ENCODE measurements at places on chromosomes 11 and 22. TPM values are rescaled to one million over a fixed set of nuclear protein-coding genes. Genes with fewer than 3 reads are reported as not detected.
A peak's percentile ranks its signal among the peaks of the same experiment; 100 is the strongest.

DNA sequence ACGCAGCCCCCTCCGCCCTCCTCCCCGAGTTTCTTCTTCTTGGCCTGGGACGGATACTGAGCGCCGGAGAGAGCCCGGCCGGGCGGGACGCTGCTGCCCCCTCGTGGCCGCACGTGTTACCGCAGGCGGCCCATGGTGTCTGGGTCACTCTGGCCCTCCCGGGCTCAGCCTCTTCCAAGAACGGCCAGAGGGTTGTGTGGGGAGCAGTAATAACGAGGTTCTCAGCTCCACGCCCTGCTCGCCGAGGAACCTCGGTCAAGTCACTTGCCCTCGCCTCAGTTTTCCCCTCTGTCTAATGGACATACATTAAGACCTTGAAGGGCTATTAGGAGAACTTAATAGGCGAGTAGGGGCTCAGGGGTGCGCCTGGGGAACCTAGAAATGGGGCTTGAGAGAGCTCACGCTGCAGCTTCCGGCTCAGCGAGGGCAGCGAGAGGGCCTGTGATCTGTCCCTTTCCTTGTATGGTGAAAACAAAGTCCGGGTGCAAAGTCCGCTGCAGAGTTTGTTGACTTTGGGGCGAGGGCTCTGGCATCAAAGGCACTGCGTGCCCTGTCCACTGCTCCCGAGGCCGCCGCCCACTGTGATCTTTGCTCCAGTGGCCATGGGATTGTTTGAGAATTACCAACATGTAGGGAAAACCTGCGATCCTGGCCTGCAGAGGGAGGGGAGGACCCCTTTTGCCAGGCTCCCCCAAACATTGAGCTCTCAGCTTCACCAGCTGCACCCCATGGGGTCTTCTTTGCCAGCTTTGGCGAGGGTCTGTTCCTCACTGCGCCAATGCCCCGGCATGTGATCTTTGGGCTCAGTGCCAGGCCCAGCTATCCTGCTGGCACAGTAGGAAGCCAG, 14.4 kb upstream of the LRP5 start:
- DNase-seq, result peak; percentile 64
- peak overlapping the region; percentile 25 for H3K4me3 ChIP-seq
- H3K27ac ChIP-seq, result peak overlapping the region; percentile 94

- H3K27ac ChIP-seq, result no peak overlapping the region
- H3K27me3 ChIP-seq, result no peaks in the 10 kb centered on the region
- no peaks in the 10 kb centered on the region for H3K36me3 ChIP-seq
- H3K4me1 ChIP-seq, result no peaks in the 10 kb centered on the region
- no peak overlapping the region for H3K4me3 ChIP-seq
Measured at GRCh38 chr11:92920331-92920730, 49.1 kb upstream of the MTNR1B start.

Gene MPZL2
- total RNA-seq, result 21.0 TPM

DNA sequence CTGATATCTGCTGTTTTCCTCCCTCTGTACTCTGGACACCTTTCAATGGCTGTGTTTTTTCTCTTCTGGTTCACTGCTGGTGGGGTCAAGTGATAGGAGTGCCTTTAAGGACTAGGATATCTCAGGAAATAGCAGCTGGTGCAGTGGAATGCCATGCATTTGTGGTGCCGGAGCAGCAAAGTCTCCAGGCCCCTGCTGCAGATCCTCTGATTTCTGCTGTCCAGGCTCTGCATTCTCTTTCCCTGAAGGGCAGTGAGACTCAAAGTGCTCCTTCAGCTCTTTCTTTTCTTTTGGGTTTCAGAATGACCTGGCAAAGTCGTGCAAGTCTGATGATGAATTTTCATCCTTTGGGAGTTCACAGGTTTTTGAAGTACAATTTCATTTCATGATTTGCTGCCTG, 774.3 kb downstream of the FAM181B start:
- H3K4me3 ChIP-seq, result no peak overlapping the region
- no peaks in the 10 kb centered on the region for H3K27me3 ChIP-seq
- no peak overlapping the region for H3K27ac ChIP-seq
- H3K4me1 ChIP-seq, result no peaks in the 10 kb centered on the region

DNA sequence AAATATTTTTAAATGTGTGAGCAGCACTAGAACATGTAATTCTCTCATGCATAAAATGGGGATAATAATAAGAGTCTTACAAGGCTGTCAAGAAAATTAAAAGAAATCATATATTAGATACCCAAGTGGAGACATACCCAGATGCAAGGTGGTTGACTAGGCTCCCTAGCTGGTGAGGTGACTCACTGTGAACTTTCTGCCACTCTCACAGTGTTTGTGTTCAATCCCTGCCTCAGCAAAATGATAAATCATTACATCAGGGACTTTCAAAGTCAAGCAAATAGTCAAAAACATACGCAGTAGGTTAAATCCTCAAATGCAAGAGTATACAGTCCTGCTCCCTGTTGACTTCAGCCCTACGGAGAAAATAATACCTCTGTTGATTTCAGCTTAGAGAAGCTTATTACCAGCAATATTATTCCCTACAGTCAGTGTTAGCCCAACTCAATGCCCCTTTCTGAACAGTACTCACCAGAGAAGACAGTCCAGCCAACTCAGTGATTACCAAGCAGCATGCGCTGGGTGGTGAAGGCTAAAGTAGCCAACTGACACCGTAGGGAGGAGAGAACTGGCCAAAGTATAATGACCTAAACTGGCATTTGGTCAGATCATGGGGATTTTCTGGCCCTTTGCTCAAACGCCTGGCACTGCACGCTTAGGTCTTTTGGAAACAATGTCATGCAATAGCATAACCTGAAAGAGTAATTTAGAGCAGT, 73.1 kb upstream of the BARX2 start:
- H3K27ac ChIP-seq, result no peak overlapping the region
- no peak overlapping the region for H3K4me3 ChIP-seq
- H3K36me3 ChIP-seq, result no peaks in the 10 kb centered on the region
- no peak for DNase-seq
- H3K4me1 ChIP-seq, result no peaks in the 10 kb centered on the region
- H3K27me3 ChIP-seq, result no peaks in the 10 kb centered on the region

Measured in Peyer's patch (tissue), 4 donors.